ENCODE measurements at places on chromosomes 7 and 10.

DNA sequence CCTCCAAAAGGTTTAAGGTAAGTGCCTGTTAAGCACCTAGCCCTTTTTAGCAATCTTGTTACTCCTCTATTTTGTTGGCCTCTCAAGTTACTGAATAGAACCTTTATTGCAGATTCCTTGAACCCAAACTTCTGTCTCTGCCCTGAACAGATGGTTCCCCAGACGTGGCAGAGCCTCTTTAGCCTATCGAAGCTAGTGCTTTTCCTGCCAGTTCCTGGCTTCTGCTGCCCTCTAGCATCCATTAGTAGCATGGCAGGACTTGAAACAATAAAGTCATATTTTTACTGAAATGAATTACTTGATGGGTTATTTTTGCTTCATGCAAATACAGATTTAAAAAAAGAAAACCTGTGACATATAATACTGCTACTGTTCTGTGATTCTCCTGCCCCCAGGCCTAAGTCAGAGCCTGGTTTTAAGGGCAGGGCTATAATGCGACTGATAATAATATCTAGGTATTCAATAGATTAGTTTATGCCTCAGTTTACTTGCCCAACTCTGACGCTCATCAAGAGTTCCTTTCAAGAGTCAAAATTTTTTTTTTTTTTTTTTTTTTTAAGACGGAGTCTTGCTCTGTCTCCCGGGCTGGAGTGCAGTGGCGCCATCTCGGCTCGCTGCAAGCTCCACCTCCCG lies 84.3 kb upstream of the PHF14 start:
- no peak for DNase-seq

DNA sequence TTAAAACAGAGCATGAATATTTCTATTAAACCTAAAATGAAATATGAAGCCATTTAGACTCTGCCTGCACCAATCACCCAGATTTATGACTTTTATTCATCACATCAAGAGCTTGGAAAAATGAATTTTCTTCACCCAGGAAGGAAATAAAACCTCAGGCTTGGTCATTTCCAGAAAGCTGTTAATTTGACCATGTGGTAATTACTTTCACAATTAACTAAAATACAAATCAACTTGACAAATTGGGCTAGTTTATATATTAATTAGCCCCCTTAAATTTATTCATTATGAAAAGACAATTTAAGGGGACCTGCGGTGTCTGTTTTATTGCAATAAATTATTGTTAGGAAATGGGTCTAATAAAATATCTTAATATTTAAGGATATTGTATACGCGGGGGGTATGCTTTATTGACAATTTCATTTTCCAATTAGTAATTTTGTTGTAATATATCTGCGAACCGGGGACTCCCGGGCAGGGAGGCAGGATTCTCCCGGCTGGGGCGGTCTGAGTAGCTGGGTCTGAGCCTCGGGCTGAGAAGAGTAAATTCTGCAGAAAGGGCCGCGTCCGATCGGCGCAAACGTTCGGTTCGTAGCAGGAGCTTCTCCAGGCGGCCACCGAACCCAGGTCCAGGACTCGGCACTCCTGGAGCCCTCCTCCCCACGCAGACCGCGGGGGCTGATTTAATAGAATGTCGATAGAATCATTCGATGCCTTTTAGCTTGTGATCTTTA lies 9.4 kb upstream of the MNX1 start:
- DNase-seq, result no peak

- DNase-seq, result no peak
Measured at GRCh38 chr7:95730493-95731280, 41.7 kb upstream of the DYNC1I1 start.

GRCh38 chr10:128835361-128835760 lies 631.7 kb upstream of the MGMT start:
- no peak for DNase-seq

GRCh38 chr10:114751856-114752255 lies 69.7 kb upstream of the FHIP2A start:
- no peak for DNase-seq

GRCh38 chr10:96794836-96795733 lies 37.0 kb upstream of the LCOR start:
- no peak for DNase-seq

DNA sequence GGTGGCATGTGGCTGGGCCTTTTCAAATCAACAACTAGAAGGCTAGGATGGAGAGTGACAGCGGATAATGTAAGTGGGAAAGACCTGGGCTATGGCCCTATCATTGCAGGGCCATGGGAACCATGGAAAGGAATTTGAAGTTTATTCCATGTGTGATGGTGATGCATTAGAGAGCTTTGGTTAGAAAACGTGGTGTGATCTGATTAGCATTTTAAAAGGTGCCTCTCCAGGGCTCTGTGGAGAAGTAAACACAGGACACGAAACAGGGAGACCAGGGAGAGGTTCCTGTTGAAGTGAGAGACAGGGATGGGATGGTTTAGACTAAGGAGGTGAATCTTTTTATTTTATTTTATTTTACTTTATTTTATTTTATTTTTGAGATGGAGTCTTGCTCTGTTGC lies 749.5 kb downstream of the GATA3 start:
- no peak for DNase-seq

- DNase-seq, result no peak
Measured at GRCh38 chr7:81657551-81657950, 112.3 kb downstream of the HGF start.

- no peak for DNase-seq
Measured at GRCh38 chr10:104069613-104070012, 16.1 kb downstream of the COL17A1 start.

DNA sequence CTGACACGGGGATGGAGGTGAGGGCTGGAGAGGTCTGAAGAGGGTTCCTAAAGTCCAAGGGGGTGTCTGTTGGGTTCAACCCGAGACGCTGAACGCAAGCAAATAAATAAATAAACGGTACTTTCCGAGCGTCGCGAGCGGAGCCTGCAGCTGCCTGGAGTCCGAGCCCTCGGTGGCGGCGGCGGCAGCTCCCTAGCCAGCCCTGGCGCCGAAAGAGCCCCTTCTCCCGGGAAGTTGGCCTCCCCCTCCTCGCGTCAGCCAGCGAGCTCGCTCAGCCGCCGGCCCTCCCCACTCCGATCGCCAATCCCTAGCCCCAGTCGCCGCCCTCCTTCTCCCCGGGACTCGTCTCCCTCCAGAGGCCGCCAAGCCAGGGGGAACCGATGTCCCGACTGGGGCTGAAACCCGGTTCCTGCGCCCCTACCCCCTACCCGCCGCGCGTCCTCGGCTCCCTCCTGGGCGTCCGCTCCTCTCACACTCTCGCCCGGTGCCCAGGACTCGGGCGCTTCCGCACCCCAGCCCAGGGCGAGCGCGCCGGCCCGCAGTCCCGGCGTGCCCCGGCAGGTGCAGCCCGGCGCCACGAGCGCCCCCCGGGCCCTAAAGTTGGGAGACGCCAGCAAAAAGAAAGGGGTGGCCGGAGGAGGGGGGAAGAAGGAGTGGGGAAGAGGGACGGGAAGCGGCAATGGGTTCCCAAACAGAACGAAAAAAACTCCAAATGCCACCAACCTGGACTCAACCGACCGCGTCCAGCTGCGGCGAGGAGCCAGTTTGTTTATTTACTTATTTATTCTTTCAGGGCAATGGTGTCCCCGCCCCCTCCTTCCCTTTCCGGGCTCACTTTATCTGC lies at the start of gene GFRA1:
Gene GFRA1, minus strand, starts transcription at position 767 of the 844 bp plus-strand sequence. CDS start 1,177 bp downstream, outside the sequence.
- no peak for DNase-seq

DNA sequence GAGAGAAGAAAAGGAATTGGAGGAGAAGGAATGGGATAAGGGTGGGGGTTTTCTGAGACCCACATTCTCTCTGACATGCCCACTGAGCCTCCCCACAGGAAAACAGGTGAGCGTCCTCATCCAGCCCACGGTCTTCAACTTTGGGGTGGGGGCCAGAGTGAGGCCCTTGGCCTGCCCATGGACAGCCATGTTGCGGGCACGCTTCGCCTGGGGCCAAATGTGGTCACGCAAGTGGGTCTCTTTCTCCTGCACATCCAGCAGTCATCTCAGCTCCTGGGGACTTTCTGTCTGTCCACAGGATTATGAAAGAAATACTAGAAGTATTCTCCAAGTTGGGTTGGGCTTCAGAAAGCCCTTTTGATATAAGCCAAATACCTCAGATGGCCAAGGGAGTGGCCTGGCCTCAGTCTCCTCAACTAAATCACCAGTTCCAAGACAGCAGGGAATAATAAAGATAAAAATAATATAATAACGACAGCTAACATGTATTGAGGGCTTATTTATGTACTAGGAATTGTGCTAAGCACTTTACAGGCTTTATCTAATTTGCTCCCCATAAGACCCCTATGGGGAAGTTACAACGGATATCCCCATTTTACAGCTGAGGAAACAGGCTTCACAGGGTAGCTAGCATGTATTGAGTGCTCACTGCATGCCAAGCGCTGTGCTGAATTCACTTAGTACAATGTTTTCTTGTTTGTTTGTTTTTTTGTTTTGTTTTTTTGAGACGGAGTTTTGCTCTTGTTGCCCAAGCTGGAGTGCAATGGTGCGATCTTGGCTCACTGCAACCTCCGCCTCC lies 57.2 kb upstream of the LBX1 start:
- no peak for DNase-seq

- no peak for DNase-seq
Measured at GRCh38 chr10:1706711-1707110, 30.6 kb downstream of the ADARB2 start.

- DNase-seq, result no peak
Measured at GRCh38 chr7:95433952-95434556, 774 bp downstream of the PON2 start.

- DNase-seq, result no peak
Measured at GRCh38 chr7:42758124-42758523, 153.7 kb downstream of the C7orf25 start.

- no peak for DNase-seq
Measured at GRCh38 chr10:54525816-54526215, 275.2 kb downstream of the PCDH15 start.

DNA sequence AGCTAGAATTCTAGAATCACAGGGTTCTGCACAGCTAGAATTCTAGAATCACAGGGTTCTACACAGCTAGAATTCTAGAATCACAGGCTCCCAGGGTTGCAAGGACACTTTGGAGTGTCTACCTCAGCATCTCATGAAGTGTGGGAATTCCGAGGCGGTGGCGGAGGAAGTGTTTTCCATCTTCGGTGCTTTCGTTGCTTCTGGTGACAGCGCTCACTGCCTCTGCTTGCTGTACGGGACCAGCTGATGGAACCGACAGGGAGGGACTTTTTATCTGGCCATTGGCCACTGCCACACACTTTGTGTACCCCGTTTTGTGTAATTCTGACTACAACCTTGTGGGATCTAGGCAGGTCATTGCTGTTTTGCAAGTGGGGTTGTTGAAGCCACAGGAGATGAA lies 29.5 kb downstream of the LHPP start:
- DNase-seq, result no peak

- no peak for DNase-seq
Measured at GRCh38 chr7:31123726-31124125, 71.6 kb downstream of the ADCYAP1R1 start.

DNA sequence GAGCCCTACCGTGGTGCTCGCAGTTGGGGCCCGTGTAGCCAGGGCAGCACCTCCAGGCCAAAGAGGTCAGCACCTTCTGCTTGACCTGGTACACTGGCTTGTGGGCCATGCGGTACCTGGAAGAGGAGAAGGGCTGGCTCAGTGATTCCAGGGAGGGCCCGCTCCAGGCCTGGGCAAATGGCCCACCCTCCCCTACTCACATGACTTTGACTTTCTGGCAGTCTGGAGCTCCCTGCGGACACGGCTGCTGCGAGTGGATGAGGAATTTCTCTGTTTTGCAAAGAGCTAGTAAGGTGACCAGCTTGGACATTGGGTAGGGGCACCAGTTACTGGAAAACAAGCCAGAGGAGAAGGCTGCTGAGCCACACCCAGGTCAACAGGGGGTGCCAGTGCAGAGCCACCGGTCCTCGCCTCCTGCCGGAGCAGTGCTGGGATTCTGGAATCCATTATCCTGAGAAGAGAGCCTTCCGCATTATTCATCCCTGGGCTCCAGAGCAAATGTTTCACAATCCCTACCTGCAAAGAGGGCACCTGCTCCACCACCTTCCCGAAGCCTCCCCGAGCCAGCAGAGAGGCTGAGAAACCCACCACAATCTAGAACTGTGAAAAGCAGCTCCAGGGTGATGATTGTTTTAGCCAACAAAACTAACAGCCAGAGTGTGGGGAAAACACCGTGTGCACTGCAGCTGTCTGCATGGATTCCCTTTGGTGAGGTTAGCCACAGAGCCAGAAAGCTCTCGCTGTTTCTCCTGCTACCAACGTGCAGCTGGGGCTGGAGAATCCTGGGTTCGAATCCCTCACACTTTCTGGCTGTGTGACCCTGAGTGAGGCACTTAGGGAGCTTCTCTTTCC lies 11.8 kb downstream of the MMRN2 start:
- DNase-seq, result peak; percentile 3

DNA sequence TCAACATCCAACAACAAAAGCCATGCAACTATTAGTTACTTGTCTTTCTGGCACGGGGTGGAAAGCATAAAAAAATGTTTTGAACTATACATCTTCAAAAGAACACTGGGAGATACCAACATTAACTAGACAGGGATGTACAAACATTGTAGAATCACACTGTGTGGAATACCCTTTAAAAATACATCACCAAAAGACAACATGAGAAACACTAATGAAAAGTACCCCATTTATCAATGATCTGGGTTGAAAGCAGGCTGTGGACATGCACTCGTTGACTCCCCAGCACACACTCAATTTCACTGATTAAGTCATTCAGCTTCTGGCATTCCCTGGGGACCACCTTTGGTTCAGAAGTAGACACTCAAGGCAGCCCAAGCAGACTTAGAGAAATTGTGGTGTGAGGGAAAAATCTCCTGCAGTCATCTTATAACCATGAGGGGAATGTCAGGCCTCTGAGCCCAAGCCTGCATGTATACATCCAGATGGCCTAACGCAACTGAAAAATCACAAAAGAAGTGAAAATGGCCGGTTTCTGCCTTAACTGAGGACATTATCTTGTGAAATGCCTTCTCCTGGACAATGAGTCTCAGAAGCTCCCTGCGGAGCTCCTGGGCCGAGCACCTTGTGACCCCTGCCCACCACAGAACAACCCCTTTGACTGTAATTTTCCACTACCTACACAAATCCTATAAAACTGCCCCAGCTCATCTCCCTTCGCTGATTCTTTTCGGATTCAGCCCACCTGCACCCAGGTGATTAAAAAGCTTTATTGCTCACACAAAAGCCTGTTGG lies 53.0 kb downstream of the CACUL1 start:
- no peak for DNase-seq

GRCh38 chr7:91344911-91345310 lies 80.7 kb downstream of the FZD1 start:
- no peak for DNase-seq

- no peak for DNase-seq
Measured at GRCh38 chr10:103096130-103096529, 96.9 kb downstream of the NT5C2 start.

GRCh38 chr7:82578430-82578829 lies 134.9 kb upstream of the CACNA2D1 start:
- DNase-seq, result no peak

GRCh38 chr7:135966341-135967043 lies 10.7 kb downstream of the MTPN start:
- no peak for DNase-seq

- no peak for DNase-seq
Measured at GRCh38 chr10:117472872-117473271, 69.7 kb upstream of the EMX2 start.

DNA sequence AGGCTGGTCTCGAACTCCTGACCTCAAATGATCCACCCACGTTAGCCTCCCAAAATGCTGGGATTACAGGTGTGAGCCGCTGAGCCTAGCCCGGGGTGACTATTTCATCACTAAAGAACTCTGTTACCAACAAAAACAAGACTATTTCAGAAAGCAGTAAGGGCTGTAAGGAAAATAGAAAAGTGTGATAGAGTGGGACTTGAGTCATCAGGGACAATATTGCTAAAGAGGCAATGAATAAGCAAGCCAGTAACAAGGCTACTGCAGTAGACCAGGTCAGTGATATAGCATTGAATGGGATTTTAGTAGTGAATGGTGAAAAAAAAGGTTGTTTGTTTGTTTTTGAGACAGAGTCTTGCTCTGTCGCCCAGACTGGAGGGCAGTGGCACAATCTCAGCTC lies 51.7 kb downstream of the SVOPL start:
- DNase-seq, result no peak

All from thoracic aorta (tissue), 2 donors.